ACHN (cell line): ENCODE measurements at places on chromosomes 6 and 20.

GRCh38 chr6:142058551-142059290, 74.0 kb upstream of the GJE1 start:
- no peak for DNase-seq

DNA sequence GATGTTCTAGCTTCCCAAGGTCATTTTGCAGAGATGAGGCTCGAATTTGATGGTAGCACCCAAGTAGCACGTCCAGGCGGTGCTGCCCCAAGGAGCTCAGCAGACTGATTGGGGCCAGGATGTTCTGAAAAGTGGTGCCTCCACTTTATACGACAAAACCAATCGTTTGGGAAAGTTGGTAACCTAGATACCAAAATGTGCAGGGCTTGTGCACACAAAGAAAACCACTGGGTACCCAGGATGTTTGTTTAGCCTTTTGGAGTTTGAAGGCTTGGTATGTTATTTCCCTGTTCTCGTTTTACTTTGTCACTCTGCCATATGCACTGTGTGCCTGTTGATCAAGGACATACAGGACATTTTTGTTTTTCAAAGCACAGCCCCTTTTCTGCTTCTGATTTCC, 40.7 kb upstream of the PBOV1 start:
- no peak for DNase-seq

DNA sequence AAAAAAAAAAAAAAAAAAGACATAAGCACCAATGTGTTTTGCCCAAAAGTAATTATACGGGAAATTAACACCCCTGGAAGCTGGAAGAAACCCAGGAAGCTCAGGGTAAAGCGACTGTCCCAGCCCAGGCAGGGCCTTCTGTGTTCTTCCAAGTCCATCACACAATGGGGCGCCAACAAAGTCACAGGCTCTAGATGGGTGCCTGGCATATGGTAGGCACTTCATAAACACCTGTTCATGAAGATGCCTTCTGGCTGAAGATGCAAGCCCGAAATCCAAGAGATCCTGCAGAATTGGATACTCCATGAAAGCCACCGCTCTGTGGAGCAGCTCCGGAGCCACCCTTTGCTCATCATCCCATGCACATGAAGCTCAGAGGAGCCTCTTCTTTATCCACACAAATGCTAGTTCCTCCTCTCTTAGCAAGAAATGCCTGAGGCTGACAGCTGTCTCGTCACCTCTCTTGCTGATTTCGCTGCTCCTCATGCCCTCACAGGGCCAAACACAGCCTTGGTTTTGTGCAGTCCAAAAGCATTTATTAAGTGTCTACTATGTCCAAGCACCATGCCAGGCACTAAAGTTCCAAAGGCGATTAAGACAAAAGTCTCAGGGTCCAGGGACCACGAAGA, 76.6 kb downstream of the TRERF1 start:
- no peak for DNase-seq

DNA sequence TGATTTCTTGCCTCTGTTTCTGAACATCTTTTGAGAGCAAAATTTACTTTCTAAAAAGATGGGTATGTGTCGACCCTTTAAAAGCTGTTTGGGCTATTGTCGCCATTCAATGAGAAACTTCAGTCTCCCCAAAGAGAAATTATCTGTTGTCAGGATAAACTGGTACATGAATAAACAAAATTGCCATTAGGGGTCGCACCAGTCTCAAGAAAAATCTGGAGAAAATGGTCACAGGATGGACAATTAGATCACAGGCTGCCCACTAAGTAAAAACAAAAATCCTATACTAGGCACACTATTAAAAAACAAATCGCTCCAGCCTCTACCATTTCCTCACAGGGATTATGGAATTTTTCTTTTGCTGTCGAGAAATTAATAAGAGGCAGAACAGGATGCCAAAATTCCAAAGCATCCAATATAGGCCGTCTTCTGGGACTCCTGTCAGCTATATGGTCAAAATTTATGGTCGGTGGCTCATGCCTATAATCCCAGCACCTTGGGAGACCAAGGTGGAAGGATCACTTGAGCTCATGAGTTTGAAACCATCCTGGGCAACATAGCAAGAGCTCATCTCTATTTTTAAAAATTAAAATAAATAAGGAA, 5.5 kb upstream of the HLA-E start:
- peak; percentile 58 for DNase-seq

GRCh38 chr6:38476888-38477287, 162.8 kb downstream of the BTBD9 start:
- no peak for DNase-seq

- no peak for DNase-seq
Measured at GRCh38 chr6:113713665-113714064, 143.5 kb upstream of the MARCKS start.

DNA sequence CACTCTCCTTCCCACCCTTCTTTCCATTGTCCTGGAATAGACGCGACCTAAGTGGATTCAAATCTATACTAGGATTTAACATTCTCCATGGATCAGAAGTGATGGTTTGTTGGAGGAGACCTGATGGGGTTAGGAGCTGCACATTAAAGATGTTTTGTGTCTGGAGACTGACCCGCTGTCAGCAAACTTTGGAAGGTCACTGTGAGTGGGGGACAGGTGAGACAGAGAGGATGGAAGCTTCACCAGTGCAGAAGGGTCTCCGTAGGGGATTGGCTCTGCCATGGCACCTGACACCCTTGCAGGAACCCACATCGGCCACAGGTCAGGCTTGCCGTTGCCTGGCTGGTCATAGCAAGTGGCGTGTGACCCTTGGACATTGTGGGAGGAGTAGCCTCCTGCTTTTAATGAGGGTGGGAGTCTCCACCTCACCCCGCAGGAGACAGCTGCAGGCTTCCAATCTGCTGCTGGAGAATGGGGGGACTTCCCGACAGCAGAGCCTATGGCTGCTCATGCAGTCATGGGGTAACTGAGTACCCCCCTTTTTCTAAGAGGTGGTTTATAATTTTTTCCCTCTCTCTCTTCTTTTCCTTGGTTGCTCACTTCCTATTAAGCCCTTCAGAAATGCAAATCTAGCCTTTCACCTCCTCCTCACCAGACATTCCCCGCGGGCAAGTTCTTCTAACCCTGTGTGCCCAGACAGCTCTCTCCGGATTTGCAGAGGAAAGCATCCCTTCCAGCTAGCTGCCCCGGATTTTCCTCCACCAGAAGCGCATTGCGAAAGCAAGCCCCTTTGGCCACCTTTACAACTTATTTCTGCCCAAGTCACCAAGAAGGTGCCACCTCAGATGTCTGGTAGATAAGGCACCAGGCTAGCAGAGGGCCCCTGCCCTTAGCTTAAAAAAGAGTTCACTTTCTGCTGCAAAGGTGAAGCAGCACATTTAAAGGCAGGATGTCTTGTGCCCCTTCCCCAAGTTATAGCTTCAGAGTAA, 53.5 kb downstream of the DACT2 start:
- DNase-seq, result no peak

DNA sequence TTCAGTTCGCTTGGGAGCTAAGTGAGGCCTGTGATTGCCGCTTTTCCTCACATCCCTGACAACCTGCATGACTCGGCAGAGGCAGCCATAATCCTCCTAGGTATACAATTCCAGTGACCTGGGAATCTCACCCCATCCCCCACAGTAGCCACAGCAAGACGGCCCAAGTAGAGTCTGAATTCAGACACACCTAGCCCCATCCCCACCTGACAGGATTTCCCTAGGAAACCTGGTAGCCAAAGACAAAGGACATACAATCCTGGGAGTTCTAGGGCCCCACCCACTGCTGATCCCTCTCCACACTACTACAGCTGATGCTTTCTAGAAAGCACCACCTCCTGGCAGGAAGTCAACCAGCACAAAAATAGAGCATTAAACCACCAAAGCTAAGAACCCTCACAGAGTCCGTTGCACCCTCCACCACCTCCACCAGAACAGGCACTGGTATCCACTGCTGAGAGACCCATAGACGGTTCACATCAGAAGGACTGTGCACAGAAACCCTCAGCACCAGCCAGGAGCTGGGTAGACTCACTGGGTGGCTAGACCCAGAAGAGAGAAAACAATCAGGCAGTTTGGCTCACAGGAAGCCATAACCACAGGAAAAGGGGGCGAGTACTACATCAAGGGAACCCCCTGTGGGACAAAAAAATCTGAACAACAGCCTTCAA, 17.9 kb upstream of the RUNX2 start:
- no peak for DNase-seq
